ENCODE measurements at places on chromosomes 4 and X.
A peak's percentile ranks its signal among the peaks of the same experiment; 100 is the strongest.

DNA sequence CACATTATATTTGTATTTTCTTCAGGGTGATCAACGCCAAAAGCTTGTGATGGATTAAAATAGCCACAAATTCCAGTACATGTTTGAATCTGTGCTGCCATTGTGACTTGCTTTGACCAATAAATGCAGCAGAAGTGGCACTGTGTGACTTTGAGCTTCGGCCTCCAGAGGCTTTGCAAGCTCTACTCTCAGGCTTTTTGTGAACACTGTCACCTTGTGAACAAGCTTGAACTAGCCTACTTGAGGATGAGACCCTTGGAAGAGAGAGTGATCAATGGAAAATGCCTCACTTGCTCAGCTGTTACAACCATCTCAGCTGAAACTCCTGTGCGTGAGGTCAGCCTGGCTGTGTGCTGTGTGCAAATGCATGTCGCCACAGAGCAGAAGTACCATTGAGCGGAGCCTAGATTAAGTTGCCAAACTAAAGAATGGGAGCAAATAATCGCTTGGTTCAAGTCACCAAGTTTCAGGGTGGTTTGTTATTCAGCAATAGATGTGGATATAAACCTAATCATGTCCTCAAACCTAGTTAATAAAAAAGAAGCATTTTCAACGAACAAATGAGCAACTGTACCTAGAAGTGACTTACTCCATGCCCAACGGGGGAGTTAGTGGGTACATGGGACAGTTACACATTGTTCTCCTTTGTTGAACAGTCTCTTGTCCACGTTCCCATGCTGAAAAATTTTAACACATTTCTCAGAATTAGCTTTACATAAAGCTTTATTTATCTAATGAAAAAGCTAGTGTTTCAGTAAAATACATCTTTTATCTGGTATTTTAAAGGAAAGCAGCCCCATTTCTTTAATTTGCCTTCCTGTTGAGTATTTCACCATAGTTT, 23.5 kb downstream of the NOA1 start:
- no peak for DNase-seq

DNA sequence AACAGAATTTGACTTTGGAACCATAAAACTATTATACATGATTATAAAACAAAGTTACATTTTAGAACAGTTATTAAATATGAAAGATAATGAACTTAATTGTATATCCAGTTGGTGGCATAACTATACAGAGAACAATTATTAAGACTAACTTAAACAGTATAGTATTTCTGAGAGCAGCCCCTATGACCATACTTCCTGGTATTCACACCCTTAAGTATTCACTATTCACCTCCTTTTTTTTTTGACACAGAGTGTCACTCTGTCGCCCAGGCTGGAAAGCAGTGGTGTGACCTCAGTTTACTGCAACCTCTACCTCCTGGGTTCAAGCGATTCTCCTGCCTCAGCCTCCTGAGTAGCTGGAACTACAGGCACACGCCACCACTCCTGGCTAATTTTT, 74.5 kb downstream of the FRYL start:
- no peak for DNase-seq

GRCh38 chr4:119149110-119149509, 13.5 kb downstream of the MYOZ2 start:
- DNase-seq = no peak

- DNase-seq = no peak
These were observed 672 bp downstream of the LONRF3 start for GRCh38 chrX:118974908-118975671.

DNA sequence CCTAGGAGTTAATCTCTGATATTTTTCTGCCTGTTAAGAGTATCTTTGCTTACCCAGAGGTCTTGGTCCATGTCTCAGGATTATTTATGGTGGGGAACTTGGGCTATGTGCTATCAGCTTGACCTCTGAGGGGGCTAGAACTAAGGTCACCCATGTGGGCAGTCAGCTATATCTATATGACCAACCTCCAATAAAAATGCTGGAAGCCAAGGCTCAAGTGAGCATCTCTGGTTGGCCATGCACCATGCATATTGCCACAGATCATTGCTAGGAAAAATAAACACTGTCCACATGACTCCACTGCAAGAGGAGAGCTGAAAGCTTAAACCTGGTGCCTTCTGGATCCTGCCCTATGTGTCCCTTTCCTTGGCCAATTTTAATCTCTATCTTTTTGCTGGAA, 196.5 kb upstream of the SLC7A11 start:
- no peak for DNase-seq

DNA sequence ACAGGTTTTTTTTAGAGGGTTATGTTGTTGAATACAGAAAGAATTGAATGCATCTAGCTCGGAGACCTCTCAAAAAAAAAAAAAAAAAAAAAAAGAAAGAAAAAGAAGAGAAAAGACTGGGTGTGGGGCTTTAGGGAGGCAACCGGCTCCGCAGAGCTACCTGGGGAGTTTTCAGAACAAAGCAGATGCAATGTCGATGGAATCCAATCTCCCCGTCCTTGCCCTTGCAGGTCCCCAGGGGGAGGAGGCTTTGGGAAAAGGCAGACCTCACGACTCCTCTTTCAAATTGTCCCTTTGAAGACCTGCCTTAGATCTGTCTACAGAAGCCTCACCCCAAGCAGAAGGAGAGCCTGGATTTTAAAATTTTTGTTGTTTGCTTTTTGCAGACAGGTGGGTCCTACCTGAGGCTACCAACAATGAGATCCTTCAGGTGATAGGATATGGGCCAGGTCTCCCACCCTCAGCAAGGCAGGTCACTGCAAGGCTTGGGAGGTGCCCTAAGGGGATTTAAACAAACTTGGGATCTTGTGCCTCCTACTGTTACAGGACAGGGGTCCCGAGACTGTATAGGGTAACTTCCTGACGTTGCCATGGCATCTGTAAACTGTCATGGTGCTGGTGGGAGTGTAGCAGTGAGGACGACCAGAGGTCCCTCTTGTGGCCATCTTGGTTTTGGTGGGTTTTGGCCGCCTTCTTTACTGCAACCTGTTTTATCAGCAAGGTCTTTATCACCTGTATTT, 75.2 kb upstream of the PRKX start:
- DNase-seq = no peak

- no peak for DNase-seq
These were observed 102.0 kb upstream of the ARHGAP24 start for GRCh38 chr4:85372966-85373365.

GRCh38 chr4:122796801-122797404, 29.7 kb upstream of the FGF2 start:
- peak; percentile 33 for DNase-seq

DNA sequence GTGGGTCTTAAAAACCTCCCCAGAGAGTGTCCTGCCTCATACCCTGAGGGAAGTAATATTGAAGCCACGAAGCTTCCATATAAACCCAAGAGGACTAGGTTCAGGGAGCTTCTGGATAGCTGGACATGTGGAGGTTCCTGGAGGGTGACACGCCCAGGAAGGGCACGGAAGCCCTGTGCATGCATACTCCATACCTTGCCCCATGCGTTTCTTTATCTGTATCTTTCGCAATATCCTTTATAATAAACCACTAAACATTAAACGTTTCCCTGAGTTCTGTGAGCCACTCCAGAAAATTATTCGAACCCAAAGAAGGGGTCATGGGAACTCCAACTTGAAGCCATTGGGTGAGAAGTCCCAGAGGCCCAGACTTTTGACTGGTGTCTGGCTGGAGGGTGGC, 45.7 kb upstream of the HPF1 start:
- DNase-seq = no peak
